Tongue (tissue), 3 donors: ENCODE measurements at places on chromosomes 5 and 9. TPM values are rescaled to one million over a fixed set of nuclear protein-coding genes. Genes with fewer than 3 reads are reported as not detected.

PARP8 gene
- 14.8 TPM for total RNA-seq

SAXO1 gene
- under 0.01 TPM for total RNA-seq

DOK3 gene
- 6.7 TPM for total RNA-seq

OR1J2 gene
- total RNA-seq = not detected

GRCh38 chr9:31520301-31521085, 864.0 kb upstream of the ACO1 start:
- no peak for DNase-seq

GRCh38 chr5:67014957-67015400, 181.6 kb downstream of the CD180 start:
- DNase-seq = no peak

GRCh38 chr9:79208791-79209396, 362.9 kb upstream of the TLE4 start:
- no peak for DNase-seq

DNA sequence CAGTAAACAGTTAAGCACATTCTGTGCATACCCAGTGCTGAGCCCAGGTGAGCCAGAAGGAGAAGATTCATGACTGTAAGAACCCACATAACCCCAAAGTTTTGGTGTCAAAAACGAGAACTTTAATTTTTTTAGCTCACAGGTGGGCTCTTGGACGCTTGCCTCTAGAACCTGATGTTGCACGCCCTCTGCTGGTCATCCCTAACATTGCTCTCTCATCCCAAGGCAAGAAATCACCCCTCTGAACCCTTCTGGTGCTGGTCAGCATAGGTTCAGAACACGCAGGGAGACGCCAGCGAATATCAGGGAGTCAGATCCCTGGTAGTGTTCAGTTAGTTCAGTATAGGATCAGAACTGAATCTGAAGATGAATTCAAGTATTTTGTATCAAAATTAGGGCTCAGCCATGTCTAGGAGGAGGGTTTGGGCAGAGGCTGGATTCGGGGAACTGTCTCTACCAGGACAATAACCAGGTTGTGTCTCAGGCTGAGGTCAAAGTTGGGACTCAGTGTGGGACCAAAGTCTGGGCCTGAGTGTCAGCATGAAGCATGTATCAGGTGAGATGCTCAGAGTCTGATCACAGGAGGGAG, 4.1 kb upstream of the DNAJB5 start:
- DNase-seq = peak; percentile 70

GRCh38 chr9:112285056-112285455, 48.4 kb downstream of the PTBP3 start:
- no peak for DNase-seq

DNA sequence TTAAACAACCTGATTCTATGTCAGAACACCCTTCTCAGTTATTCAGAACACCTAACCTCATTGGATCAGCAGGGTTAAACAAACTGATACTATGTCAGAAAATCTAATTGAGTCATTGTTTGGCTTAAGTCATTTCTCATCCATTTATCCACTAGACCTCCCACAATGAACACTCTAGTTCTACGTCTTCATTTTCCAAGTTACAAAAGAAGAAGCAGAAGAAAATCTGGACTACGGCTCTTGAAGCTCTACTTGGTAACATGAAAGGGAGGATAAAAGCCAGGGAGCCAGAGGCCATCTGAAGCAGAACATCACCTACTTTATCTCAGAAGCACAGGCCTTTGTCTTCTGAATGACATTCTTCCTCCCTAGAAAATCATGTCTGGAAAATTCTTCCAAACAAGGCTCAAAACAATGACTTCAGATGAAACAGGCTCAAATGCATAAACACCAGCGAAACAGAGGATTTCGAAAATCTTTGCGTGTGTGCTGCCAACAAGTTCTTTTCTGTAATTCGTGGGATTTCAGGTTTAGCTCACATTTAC, 35.4 kb upstream of the TGFBI start:
- DNase-seq = peak; percentile 67

- no peak for DNase-seq
Observed at GRCh38 chr5:90807496-90807895, 248.9 kb downstream of the ADGRV1 start.

DNA sequence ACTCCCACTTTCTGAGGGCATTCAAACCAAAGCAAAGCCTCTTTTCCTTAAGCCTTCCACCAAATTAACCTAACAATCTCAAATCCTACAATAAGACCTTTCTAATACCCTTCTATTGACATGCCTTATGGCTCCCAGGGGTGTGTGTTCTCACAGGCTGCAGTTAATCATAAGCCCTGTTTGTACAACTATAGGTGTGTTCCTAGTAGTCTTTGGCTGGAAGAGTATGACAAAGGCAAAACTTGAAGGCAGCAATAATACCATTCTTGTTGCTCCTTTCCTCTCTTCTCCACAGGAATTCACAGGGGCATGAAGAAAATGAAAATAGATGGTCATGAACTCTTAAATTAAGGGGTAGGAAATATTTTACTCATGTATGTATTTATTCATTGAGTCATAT, 10.9 kb upstream of the FBXO38 start:
- peak; percentile 24 for DNase-seq
